ENCODE measurements at places on chromosomes 1 and 21. TPM values are rescaled to one million over a fixed set of nuclear protein-coding genes. Genes with fewer than 3 reads are reported as not detected.

Gene PLPPR5
- 0.07 TPM for total RNA-seq

Gene MYBPH
- not detected for total RNA-seq

Gene CLCA4
- not detected for total RNA-seq

Gene DCAF8
- total RNA-seq = 116 TPM

Gene PSEN2
- total RNA-seq = 2.5 TPM

Gene NEK7
- total RNA-seq = 76.4 TPM

Gene TCHHL1
- total RNA-seq = not detected

Gene WDR77
- total RNA-seq = 54.0 TPM

Gene AVPR1B
- not detected for total RNA-seq

Gene DCLRE1B
- 19.1 TPM for total RNA-seq

Gene RGS13
- total RNA-seq = not detected

Gene TMPRSS2
- not detected for total RNA-seq

Gene TAL1
- not detected for total RNA-seq

DNA sequence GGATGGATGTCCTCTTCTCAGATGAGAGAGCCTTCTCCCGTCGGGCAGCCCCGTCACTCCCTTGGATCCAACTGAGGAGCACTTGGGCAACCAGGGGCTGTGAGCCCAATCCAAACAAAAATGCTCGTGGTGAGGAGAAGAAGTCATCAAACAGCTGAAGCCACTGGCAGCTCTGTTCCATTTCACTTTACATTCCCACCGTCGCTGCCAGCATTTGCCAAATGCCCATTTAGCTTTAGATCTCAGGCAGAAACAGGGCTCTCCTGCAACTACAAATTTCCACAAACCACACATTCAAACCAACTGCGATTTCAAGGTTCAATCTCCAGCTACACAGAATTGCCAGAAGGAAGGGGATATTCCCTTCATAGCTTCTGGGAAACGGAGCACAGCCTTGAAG lies 634.6 kb downstream of the SMYD3 start:
- DNase-seq = no peak

DNA sequence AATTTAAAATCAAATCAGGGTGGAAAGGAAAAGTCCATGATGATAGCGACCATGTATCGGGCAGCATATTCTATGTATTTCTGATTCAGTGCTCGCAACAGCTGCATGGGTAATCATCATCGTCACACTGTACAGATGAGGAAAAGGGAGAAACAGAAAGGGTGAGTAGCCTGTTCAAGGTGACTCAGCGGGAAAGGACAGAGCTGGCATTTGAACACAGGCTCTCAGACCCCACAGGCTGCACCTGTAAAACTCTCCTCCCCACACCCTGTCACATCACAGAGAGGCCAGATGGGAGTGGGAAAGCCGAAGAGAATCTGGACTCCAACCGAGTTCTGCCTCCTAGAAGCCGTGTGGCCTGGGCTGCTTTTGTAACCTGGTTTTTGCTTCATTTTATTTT lies 14.0 kb downstream of the RUNX1 start:
- no peak for DNase-seq

DNA sequence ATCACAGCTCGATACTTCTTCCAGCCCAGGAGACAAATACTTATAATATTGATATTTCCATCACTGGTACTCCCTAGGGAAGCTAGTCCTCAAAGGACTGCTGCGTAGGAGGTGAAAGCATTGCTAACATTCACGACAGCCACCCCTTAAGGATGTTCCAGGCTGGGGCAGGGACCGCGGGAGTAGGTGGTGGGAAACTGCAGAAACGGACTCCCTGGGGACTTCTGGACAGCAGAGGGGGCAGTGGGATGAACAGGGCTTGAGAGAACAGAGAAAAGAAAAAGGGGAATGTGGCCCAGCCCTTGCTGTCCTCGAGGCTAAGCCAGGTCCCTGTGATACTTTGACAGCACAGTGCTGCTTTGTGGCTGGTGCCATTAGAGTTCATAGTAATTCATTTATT lies 108.0 kb downstream of the HMGB4 start:
- no peak for DNase-seq

DNA sequence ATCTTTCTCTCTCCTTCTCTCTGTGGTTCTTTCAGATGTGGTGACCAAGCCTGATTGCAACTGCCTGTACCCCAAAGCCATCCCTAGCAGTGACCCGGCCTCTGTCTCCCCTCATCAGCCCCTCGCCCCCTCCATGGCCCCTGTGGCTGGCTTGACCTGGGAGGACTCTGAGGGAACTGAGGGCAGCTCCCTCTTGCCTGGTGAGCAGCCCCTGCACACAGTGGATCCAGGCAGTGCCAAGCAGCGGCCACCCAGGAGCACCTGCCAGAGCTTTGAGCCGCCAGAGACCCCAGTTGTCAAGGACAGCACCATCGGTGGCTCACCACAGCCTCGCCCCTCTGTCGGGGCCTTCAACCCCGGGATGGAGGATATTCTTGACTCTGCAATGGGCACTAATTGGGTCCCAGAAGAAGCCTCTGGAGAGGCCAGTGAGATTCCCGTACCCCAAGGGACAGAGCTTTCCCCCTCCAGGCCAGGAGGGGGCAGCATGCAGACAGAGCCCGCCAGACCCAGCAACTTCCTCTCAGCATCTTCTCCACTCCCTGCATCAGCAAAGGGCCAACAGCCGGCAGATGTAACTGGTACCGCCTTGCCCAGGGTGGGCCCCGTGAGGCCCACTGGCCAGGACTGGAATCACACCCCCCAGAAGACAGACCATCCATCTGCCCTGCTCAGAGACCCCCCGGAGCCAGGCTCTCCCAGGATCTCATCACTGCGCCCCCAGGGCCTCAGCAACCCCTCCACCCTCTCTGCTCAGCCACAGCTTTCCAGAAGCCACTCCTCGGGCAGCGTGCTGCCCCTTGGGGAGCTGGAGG lies 12.7 kb downstream of the CSF1 start:
- DNase-seq = peak; percentile 31

- DNase-seq = no peak
Observed at GRCh38 chr1:230149751-230150584, 82.9 kb downstream of the GALNT2 start.

GRCh38 chr1:246300626-246301549 lies 206.2 kb downstream of the SMYD3 start:
- DNase-seq = no peak

DNA sequence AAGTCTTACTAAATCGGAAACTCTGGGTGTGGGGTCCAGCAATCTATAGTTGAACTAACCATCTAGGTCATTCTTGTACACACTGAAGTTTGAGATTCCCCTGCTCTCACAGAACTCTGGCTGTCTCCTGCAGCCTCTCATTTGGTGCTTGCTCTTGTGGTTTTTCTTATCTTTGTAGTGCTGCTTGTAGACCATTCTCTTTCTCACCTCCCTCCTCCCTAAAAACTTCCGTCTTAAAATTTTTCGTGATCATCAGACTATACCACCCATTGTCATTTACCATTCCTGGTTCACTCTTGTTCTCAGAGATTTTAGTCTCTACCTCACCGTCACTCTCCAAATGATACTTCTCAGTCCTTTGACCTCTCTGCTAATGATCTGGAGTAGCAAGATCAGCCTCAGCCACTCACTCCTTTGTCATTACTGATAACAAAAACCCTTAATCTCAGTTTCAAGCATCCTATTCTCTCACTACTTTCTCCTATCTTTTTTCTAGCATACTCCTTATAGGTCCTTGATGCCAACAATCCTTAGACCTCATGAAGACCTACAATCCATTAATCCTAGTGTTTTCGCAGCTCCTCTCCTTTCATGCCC lies 13.0 kb upstream of the EPHX4 start:
- no peak for DNase-seq

DNA sequence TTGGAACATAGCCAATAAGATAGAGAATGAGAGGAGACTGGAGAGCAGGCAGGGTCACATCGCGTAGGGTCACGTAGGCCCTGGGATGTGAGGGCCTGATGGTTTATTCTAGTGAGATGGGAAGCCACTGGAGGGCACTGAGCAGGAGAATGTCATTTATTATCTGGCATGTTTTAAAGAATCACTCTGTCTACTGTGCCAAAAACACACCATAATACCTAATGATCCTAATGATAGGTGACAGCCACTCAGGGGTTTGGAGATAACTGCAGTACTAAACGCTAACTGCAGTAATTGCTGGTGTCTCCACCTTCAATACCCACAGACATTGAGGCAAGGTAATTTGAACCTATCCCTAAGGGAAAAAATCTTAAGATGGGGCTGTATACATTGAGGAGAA lies 185.4 kb downstream of the TTLL7 start:
- no peak for DNase-seq

DNA sequence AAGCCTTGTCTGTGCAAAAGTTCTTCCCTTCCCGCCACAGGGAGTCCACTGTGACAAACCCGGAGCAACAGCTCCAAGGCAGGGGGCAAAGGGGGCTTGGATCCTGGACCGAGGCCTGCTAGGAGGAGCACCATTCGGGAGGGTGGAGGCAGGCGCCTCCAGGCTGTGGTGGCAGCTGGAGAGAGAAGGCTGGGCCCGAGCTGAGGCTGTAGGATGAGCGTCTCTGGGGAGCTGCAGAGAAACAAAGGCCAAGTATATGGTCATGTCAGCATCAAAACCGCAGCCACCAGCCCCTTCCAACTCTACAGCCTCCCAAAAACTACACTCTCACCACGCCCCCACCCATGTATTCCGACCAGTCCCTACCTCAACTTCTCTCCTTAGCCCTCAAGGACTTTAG lies 579 bp downstream of the SH3BP5L start:
- no peak for DNase-seq

- DNase-seq = peak; percentile 42
Observed at GRCh38 chr1:225877580-225877979, 4.6 kb downstream of the TMEM63A start.

DNA sequence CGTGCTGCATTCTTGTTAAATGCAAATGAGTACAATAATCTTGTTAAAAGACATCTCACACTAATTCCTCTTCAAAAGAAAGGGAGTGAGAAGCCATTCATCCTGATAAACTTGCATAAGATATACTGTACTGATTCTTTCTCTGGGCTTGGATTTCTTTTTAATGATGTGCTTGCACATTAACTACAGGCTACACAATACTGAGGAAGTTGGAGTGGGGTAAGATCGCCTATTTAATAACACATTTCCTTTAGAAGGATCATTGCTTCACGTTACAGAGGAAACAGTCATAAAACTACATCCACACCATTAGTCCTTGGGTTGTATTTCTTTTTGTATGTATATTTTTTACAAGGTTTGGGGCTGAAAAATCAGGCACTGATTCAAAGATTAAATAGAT lies 36.6 kb downstream of the NRIP1 start:
- DNase-seq = no peak

GRCh38 chr1:17731460-17731859 lies 23.7 kb upstream of the ACTL8 start:
- no peak for DNase-seq

GRCh38 chr21:28445141-28445830 lies 547.4 kb downstream of the LTN1 start:
- DNase-seq = no peak

- no peak for DNase-seq
Observed at GRCh38 chr1:86695400-86695799, 9.0 kb upstream of the SH3GLB1 start.

DNA sequence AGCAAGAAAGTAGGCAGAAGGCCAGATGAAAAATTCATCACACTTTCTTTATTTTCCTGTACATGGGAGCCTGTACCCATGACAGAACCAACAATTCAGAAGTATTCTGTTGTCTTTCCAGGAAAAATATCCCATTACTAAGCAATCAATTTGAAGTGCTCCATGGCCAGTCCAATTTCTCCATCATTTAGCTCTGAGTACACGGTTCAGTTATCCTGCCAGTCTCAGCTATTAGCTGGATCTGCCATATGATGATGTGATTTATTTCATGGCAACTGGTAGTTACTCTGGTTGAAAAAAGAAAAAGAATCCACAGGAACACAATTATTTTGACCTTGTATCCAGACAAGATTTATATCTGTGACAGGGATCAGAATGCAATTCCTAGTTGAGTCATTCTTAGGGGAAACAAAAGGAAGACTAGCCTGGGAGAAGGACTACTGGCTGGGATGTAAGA lies 70.6 kb upstream of the GORAB start:
- DNase-seq = no peak

GRCh38 chr1:209707308-209707707 lies 2.7 kb downstream of the HSD11B1 start:
- DNase-seq = no peak

DNA sequence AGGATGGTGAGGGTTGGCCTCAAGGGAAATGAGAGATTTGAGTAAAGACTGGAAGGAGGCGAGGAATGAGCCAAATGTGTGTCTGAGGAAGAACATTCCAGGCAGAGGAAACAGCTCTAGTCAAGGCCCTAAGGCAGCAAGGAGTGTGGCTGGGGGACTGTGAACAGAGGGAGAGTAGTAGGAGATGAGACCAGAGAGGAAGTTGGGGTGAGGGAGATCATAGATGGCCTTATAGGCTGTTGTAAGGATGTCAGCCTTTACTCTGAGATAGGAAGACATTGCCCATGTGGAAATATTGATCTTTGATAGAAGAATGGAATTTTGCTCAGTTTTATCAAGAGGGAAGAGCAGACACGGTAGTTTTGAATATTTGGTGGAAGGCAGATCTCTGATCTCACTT lies 55.2 kb upstream of the ARTN start:
- no peak for DNase-seq

GRCh38 chr1:11245248-11245647 lies 17.1 kb downstream of the MTOR start:
- no peak for DNase-seq

- DNase-seq = no peak
Observed at GRCh38 chr1:1150100-1150499, 23.6 kb upstream of the TTLL10 start.

GRCh38 chr1:109995536-109995935 lies 11.0 kb downstream of the AHCYL1 start:
- DNase-seq = no peak

DNA sequence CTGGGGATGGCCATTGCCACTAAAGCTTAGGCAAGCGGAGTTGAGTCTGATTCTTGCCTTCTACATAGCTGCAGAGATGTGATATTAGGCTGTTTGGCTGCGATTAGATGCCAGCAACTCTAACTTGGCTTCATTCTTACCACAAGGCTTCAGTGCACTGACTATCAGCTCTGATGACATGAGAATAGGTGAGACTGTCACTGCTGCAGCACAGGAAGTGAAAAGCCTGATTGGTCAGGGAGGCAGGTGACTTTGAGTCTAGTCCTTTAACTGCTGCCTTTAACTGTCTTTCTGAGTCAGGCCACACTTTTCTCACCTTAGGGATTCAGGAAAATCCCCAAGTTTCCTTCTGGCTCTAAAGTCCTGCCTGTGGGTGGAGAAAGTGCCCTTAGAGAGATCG lies 14.1 kb upstream of the PLXNA2 start:
- DNase-seq = no peak

Data from activated CD8-positive, alpha-beta T cell treated with anti-CD3 and anti-CD28 coated beads for 36 hours (primary cell).